ENCODE measurements at places on chromosomes 1 and 21. TPM values are rescaled to one million over a fixed set of nuclear protein-coding genes. Genes with fewer than 3 reads are reported as not detected.

The CELA2A gene
- not detected for total RNA-seq

The KIF26B gene
- total RNA-seq: 3.5 TPM

The NGF gene
- total RNA-seq: 2.0 TPM

The S100A7A gene
- total RNA-seq: not detected

The IQGAP3 gene
- total RNA-seq: 2.2 TPM

The HCN3 gene
- 1.9 TPM for total RNA-seq

DNA sequence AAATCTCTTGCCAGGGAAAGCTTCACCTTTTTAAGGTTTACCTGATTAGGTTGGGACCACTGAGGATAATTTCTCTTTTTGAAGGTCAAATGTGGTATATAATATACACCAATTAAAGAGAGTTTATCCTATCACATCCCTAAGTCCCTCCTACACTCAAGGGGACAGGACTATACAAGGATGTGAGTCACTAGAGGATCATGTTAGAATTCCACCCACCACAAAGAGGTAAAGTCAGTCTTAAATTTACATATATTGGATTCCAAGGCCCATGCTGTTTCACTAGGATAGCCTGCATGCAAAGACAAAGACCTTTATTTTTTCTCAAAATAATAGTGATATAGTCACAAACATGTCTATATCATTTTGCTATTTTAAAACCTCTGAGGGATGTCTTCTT is 164.4 kb downstream of the GIPC2 start:
- no peak for DNase-seq

DNA sequence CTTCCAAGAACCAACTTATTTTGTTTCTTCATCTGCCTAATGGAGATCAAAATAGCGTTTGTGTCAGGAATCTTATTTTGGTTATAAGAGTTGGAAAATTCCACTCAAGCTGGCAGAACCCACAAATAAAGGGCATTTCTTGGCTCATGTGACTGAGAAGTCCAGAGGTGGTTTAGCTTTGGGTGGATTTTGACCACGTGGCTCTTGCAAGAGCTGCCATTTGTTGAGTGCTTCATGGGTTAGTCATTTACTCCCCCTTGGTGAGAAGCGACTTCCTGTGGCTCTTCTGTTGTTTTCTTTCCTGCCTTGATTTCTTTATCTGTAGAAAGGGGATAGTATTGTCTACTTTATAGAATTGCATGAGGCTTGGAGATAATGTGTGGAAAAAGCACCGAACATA is 9.5 kb upstream of the RNF186 start:
- DNase-seq: no peak

- DNase-seq: no peak
Measured at GRCh38 chr1:62539028-62539447, 58.3 kb upstream of the ANGPTL3 start.

DNA sequence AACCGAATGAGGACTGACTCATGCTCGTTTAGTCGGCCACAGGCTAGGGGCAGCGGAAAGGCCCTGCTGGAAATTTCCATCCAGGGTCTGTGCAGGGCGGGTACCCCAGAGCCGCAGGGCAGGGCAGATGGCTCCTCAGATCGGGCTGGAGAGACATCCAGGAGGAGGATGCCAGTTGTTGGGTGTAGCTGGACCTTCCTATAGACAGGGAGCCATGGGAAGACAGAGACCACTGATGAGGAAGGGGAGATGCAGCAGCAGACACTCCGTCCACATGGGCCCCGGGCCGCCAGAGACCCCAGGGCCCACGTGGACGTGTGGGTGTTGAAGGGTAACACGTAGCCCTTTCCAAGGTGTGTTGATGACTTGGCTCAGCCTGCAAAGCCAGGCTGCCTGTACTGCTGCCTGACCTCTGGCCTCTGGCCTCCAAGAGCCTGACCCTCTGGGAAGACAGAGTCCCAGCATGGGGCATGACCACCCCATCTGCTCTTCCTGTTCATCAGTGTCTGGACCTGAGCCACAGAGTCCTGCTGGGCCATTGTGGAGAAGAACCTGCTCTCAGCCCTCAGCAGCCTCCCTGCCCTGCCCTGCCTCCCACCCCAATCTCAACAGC is 4.8 kb downstream of the GNG4 start:
- DNase-seq: peak; percentile 61

DNA sequence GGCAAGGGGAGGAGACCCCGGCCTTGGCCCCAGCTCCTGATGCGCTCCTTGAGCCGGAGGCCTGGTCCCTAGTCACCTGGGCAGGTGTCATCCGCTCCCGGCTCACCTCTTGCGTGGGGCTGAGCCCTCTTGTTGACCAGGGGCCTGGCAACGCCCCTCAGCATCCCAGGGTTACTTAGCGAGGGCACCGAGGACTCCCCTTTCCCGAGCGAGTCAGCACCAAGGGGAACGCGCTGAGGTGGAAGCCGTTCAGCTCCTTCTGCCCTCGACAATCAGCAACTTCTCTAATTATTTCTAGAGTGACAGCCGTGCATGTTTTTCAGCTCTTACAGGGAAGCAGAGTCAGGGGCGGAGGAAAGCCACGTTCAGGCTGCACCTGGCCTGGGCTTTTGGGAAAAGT is 522 bp downstream of the SLC45A1 start:
- DNase-seq: no peak

- DNase-seq: no peak
Measured at GRCh38 chr21:35470522-35470921, 421.4 kb upstream of the RUNX1 start.

GRCh38 chr1:39110882-39111281 is 84.7 kb downstream of the NDUFS5 start:
- DNase-seq: no peak

- DNase-seq: peak; percentile 86
Measured at GRCh38 chr1:43978551-43979260, at the start of gene B4GALT2. TSS of gene B4GALT2 (plus strand) at chr1:43979210. CDS start at chr1:43981161, 1,951 bp downstream.
